ENCODE measurements at places on chromosomes 1 and 21.

DNA sequence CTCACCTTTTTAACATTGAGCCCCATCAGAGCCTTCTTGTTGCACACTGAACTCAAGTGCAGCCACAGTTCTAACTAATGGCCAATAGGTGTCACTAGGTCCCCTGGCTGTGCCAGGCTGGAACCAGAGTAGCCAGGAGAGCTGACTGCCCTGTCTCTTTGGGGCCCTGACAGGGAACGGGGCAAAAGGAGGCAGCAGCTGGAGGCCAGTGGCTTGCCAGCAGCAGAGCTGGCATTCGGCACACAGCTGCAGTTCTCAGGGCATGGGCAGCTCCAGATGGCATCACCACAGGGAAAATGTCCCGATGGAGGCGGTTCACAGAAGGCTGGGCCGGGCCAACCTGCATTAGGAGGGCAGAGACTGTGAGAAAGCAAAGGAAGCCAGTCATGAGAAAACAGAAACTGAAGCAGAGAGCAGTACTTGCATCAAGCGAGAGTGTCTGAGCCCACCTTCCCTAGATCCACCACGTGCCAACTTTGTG, 188.6 kb downstream of the FCRL5 start:
- DNase-seq, result no peak

DNA sequence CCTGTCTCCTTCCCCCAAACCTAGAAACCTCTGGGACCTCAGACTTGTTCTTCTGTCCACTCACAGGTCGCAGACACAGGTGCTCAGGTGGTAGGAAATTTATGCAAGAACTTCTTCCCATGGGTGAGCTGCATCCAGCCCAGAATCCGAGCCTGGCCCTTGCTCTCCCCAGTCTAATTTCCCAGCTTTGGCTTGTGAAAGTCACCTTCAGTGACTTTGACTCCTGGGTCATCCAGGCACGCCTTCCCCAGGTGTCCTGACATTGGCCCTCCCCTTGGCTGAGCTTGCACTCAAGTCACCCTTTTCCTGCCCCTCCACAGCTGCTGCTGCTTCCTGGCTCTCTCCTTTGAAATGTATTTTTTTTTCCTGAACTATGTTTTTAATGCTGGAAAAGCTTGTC, 6.6 kb downstream of the IPO13 start:
- DNase-seq, result no peak

DNA sequence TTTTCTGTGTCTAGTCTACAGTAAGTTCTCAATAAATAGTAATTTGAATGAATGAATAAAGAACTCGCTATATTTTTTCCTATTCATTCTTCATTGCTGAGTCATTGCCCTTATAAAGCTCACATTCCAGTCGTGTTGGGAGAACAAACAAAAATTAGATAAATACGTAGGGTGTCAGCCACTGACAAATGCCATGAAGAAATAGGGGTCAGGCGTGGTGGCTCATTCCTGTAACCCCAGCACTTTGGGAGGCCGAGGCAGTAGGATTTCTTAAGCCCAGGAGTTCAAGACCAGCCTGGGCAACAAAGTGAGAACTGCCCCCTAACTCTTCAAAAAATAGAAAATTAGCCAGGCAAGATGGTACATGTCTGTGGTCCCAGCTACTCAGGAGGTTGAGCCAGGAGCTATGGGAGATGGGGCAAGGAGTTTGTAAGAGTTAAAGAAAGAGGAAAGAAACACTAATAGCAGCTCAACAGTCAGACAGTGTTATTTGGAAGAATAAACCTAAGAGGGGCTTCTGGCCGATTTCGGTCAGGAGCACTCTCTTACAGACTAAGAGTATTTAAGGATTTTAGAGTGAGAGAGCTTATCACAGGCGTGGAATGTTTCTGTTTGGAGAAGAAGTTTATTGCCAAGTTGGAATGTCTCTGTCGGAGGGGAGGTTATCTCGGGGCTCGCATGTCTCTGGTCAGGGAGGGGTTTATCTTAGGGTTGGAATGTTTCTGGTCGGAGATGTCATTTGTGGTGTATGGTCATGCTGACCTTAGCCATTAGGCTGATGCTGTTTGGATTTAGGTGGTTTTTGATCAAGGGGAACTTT, 1.8 kb upstream of the CHML start:
- DNase-seq, result no peak

- DNase-seq, result no peak
Observed at GRCh38 chr1:72122099-72122880, 160.0 kb downstream of the NEGR1 start.

- DNase-seq, result no peak
Observed at GRCh38 chr1:150842343-150842742, 34.1 kb downstream of the ARNT start.

DNA sequence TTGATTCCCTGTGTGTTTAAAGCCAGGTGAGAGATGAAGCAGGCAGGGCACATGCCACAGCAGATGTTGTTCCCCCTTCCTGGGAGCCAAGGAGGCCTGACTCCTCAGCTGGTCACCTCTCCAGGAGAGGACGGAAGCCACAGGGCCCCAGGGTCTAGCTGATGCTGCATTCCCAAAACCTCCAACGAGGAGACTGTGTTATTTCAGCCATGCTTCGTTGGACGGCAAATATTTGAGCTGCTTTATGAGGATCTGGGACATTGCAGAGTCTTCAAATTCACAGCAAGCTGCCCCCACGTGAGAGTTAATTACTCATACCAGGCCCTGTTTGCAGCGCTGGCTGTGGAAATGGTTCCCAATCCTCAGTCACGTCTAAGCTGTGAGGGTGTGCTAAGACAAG, 85.3 kb downstream of the CDC7 start:
- DNase-seq, result no peak

GRCh38 chr1:205481629-205482151, 22.8 kb upstream of the CDK18 start:
- DNase-seq, result no peak

Measured in T-helper 22 cell (primary cell).